Fibroblast of lung (primary cell): ENCODE measurements at places on chromosomes 12 and 14. TPM values are rescaled to one million over a fixed set of nuclear protein-coding genes. Genes with fewer than 3 reads are reported as not detected.

The CCDC63 gene
- total RNA-seq: not detected in 2 replicates

The GPRC5D gene
- not detected in 2 replicates for total RNA-seq

The KRT6A gene
- total RNA-seq: not detected in 2 replicates

The OAS1 gene
- 1.8 and 3.6 TPM in 2 replicates for total RNA-seq

The STON2 gene
- total RNA-seq: 34.9 and 52.5 TPM in 2 replicates

The AKT1 gene
- 127 and 131 TPM in 2 replicates for total RNA-seq

The B4GALNT3 gene
- not detected in 2 replicates for total RNA-seq

The ARHGEF40 gene
- total RNA-seq: 23.6 and 24.7 TPM in 2 replicates

The PCNX4 gene
- total RNA-seq: 69.9 and 95.0 TPM in 2 replicates

The RHOJ gene
- total RNA-seq: 1.2 and 4.1 TPM in 2 replicates
